Neural progenitor cell (in vitro differentiated cells): ENCODE measurements at places on chromosomes 12 and 14. TPM values are rescaled to one million over a fixed set of nuclear protein-coding genes. Genes with fewer than 3 reads are reported as not detected.

The AGAP2 gene
- 1.7 and 2.7 TPM in 2 replicates for total RNA-seq

DNA sequence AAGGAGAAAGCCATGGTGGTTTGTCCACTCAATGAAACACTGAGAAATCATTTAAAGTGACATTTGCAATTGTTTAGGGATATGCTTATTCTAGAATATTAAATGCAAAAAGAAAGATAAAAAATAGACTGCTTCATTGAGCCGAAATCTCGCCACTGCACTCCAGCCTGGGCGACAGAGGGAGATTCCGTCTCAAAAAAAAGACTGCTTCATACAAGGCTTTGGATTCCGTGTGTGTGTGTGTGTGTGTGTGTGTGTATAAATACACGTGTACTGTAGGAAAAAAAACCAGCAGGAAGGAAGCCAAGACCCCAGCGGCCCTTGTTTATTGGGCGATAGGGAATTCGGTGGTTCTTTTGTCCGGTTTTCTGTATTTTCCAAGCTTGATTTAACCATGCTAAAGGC, 3.2 kb upstream of the ZNF839 start:
- DNase-seq: peak; percentile 67
- H3K36me3 ChIP-seq: no peaks in the 10 kb centered on the region
- peak overlapping the region; percentile 79 for H3K4me3 ChIP-seq
- H3K27ac ChIP-seq: peak overlapping the region; percentile 15
- peaks cover 22% of the 10 kb centered on the region for H3K27me3 ChIP-seq
- peaks cover 23% of the 10 kb centered on the region for H3K4me1 ChIP-seq

The STAC3 gene
- 1.1 and 5.1 TPM in 2 replicates for total RNA-seq

- no peaks in the 10 kb centered on the region for H3K36me3 ChIP-seq
- no peaks in the 10 kb centered on the region for H3K27me3 ChIP-seq
- peaks cover 5% of the 10 kb centered on the region for H3K4me1 ChIP-seq
- H3K27ac ChIP-seq: no peak overlapping the region
Observed at GRCh38 chr12:127125607-127126259, 1141.2 kb upstream of the TMEM132C start.

The GALNT9 gene
- 0.34 TPM in 1 of 2 replicates, not detected in the other for total RNA-seq

The TPH2 gene
- 0.12 TPM in 1 of 2 replicates, not detected in the other for total RNA-seq

DNA sequence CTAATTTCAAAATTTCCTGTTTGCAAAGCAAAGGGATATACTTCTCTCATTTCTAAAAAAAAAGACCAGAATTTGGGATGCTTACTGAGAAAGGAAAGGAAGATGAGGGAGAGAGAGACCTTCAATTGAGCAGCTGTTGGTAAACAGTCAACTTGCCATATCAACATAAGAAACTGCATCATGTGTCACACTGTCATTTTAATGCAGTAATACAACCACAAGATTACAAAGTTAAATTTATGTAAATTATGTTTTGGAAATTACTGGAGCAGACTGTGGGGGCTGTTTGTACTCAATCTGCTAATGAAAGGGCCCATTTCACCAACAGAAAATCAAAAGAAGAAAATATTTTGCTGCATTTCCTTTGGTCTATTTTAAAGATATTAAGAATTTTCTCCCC, 370.4 kb upstream of the TMPO start:
- no peak overlapping the region for H3K4me3 ChIP-seq
- no peaks in the 10 kb centered on the region for H3K27me3 ChIP-seq
- H3K4me1 ChIP-seq: no peaks in the 10 kb centered on the region
- H3K36me3 ChIP-seq: no peaks in the 10 kb centered on the region
